ENCODE measurements at places on chromosomes 12 and 14.

GRCh38 chr14:61478971-61479473 lies 157.6 kb downstream of the PRKCH start:
- no peak for DNase-seq

- DNase-seq, result peak; percentile 56
Observed at GRCh38 chr12:24561882-24562770, 386.8 kb downstream of the BCAT1 start.

GRCh38 chr14:92185559-92185958 lies 63.8 kb downstream of the CPSF2 start:
- no peak for DNase-seq

GRCh38 chr14:103879570-103880347 lies 32.4 kb upstream of the PPP1R13B start:
- no peak for DNase-seq

- DNase-seq, result no peak
Observed at GRCh38 chr14:104140213-104140462, 1.8 kb downstream of the KIF26A start.

DNA sequence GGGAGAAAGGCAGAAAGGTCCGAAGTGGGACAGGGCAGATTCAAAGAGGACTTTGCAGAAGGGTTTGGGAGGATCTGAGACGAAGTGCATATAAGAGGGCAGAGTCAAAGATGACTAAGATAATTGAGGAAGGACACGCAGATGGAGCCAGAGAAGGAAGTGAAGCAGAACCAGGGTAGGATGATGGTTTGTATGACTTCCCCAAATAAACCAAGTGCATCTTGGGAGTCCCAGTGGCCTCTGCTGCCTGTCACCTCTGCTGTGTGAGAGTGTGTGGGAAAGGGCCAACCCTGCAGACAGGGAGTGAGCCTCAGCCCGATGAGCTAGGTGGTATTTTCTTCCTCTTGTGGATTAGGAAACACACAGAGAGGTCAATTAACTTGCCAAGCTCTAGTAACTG lies 36.8 kb downstream of the FLVCR2 start:
- no peak for DNase-seq

DNA sequence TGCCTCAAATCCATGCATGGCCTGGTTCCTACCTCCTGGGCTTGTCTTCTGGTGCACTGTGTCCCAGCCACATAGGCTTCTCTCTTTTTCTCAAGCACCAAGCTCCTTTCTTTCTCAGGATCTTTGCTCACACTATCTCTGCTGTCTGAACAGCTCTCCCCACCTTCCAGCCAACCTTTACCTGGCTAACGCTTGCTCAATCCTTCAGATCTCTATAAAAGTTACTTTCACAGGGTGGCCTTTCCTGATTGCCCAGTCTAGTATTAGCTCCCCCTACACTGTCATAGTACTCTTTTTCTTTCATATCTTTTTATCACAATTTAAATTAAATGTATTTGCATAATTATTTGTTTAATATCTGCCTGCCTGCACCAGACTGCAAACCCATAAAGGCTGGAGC lies 3.8 kb downstream of the PARP11 start:
- no peak for DNase-seq

DNA sequence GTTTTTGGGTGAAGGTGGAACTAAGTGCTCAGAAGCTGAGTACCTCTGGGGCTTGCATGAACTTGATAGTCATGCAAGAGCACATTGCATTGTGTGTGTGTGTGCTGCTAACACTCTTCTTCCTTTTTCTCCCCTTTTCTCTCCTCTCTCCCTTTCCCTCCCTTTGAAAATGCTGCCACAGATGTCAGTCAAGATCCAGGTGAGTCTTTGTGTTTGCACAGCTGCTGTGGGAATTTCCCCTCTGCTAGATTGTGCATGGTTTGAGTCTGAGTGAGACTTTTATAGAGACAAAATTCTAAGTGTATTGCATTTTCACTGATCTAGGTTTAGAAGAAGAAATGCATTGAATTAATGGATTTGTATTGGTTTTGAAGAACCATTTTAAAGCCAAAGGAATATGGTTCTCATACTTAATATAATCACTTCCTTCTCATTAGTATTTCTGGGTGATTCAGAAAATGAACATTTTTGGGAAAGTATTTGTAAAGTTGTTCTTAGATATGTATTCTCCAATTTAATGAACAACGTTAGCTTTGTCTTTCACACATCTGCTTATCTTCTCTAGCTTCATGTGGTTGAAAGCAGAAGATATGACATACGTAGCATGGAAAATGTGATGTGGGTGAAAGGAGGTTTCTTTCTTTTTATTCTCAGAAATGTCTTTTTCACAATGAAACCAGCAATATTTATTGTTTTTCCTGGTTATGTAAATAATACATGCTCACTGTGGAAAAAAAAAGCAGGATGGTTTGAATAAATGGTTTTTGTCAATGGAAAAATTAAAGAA lies 108.5 kb downstream of the NRXN3 start:
- no peak for DNase-seq

DNA sequence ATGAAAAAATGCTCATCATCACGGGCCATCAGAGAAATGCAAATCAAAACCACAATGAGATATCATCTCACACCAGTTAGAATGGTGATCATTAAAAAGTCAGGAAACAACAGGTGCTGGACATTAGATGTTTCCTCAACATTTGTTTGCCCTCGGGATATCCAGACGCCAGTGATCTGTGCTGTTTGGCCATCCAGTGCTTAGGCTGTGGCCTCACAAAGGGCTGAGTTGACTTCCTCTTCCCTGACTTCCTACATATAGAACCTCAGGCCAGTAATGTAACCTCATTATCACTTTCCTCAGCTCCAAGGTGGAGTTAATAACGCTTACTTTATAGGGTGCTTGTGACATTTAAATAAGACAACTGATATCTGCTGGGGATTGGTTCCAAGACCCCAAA lies 51.8 kb downstream of the SLC15A5 start:
- DNase-seq, result no peak

DNA sequence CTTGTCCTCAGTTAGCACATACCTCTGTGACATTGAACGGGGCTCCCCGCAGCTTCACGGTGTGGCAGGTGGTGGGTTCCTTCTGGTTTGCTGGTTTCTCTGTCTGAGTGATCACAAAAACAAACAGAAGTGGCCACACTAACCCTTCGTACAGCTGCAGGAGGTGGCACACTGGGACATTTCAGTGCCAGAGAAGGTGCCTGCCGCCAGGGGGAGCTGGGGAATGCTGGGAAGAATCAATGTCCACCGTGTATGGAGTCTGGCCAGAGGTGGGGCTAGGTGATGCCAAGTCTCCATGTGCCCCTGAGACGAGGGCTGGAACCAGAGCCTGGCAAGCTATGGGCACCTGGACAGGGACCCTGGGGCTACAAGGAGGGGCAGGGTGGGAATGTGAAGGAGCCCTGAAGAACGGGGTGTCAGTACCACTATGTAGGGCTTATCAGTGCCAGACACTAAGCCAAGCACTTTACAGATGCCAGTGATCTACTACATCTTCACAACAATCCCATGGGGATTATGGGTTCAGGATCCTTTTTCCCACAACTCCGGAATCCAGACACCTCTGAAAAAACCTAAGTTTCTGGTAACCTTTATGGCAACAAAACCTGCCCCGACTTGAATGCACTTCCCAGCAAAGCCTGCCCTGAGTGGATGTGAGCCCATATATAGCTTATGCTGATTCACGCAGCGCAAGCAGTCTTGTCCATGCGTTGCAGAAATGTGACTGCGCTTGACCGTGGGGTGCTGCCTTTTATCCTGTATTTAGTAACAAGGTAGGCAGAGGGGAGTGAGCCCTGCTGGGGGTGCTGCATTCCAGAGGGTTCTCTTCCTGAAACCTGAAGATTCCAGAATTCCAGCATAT lies 10.8 kb downstream of the RBM19 start:
- no peak for DNase-seq

DNA sequence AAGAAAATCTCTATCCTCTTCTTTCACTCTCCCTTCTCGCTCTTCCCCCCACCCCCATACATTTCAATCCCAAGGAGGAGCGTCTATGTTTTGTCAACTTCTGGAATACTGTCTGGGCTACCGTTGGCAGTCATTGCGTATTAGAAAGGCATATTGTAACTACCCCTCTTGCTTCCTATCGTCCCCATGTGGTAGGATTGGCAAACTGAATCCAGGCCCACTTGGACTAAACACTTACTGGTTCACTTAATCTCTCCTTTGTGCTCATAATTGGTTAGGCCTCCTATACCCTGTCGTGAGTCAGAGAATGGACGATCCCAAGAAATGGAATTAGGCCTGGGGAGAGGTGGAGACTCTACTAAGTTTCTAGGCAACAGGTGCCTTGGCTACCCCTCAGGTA lies 68.8 kb upstream of the SLC8A3 start:
- no peak for DNase-seq

DNA sequence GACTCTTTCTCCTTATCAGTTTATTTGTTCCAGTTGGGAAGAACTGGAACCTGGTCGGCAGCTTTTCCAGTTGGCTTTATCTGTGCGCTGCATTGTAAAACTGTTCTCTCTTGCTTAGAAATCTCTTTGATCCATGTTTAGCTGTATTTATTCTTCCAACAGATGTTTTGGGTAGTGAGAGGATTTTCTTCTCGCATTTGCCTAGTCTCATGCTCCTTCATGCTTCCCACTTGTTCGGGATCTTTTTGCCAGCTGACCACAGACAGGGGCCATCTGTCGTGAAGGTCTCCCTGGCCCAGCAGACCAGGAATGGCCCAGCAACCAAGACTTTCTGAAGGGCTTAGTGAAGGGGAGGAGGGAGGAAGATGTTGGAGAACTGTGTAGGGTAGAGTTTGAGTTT lies 21.6 kb downstream of the NTF3 start:
- no peak for DNase-seq

DNA sequence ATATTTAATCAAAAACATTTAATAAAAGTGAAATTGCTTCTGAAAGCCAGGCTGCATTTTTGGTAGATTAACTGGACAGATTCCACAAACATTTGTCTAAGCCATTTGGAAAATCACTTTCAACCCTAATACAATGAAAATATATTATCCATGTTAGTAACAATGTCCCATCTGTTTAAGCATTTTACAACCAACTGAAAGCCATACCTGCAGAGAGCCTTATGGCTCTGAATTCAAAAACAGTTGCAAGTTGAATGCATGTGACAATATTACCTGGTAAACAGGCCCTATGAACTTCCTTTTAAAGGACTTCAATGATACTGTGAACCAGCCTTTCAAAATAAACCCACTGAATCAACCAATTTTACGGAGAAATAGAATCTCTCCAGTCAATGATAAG lies 468.1 kb downstream of the BTG1 start:
- DNase-seq, result no peak

DNA sequence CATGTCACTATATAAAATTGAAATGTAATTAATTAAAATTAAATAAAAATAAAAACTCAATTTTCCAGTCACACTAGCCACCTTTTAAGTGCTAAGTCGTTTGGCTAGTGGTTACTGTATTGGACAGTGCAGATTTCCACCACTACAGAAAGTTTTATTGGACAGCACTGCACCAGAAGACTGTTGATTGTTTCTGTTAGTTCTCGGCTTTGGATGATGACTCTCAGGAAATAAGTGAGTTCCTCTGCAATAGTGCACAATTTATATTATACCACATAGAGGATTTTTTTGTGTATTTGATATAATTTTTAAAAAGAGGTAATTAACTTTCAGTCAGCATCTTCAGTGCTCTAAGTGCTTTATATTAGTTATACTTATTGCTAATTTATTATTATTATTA lies 52.7 kb downstream of the FAR2 start:
- DNase-seq, result no peak

DNA sequence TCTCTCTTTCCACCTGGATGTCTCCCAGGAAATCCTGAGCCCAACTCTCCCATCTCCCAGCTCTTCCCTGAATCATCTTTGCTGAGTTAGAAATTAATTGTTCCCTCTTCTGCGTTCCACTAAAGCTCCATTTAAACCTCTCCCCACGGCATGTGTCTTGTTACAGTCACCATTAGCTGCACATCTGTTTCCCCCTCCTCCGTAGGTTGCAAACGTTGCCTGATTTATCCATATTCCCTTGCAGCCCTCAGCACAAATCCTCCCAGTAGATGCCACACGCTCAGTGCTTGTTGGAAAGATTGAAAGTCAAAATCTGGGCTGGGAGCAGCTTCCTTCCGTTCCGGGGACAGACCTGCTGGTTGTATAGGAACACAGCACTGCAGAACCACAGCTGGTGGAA lies 90.4 kb downstream of the SLC24A4 start:
- DNase-seq, result no peak

- DNase-seq, result no peak
Observed at GRCh38 chr14:101726954-101727302, 34.6 kb upstream of the PPP2R5C start.
